ENCODE measurements at places on chromosomes 2 and 18.

DNA sequence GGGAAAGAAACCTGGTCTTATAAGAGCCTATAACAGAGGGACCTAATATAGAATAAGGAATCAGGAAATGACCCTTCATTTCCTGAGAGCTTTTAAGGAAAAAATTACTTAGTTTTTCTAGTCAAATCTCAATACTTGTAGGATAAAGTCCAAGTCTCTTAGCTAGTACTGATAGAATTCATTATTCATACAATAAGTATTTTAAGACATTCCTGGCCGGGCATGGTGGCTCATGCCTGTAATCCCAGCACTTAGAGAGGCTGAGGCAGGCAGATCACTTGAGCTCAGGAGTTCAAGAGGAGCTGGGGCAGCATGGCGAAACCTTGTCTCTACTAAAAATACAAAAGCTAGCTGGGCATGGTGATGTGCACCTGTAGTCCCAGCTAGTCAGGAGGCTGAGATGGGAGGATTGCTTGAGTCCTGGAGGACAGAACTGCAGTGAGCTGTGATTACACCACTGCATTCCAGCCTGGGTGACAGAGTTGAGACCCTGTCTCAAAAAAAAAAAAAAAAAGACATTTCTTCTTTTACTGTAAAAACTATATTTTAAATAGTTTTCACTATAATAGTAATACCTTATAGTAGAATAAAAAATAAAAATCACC lies 3.2 kb downstream of the RAB3GAP1 start:
- no peak for DNase-seq

GRCh38 chr2:15927551-15928218 lies 12.7 kb upstream of the MYCN start:
- no peak for DNase-seq

- no peak for DNase-seq
Measured at GRCh38 chr2:21268197-21268877, 144.6 kb downstream of the TDRD15 start.

- DNase-seq: peak; percentile 54
Measured at GRCh38 chr2:197198890-197199289, 111.7 kb downstream of the ANKRD44 start.

GRCh38 chr18:44098551-44099098 lies 582.1 kb upstream of the SETBP1 start:
- DNase-seq: no peak

- DNase-seq: no peak
Measured at GRCh38 chr2:215461836-215462532, 26.1 kb upstream of the FN1 start.

DNA sequence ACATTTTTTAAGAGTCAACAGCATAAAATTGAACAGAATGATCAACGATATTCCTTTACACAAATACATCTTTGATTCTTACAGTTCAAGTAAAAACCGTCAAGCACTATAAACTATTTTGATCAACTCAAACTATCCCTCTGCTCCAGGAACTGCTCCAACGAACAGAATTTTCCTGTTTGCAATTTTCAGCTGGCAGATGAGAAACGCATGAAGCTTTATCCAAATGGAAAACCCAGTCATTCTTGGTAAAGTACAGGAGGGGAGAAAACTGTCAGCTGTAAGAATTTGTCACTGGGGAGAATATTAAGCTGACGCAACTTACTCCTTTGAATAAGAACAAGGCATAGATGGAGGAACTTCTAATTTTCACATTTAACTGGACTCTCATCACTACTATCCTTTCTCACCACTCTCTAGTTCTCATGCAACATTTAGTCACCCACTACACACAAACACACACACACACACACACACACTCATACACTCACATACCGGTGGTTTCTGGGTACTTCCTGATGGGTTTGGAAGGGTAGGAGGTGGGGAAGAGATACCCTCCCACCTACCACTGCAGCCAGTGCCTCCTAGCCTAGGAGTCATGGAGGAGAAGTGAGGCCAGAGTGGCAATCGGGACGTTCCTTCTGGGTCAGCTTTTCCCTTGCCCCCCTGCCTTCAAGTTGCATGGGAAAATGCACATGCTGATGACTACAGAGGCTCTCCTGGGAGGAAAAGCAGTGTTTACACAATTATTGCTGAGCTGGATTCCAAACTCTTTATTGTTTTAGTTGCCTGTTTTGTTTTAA lies 54.0 kb upstream of the SPATS2L start:
- DNase-seq: no peak

DNA sequence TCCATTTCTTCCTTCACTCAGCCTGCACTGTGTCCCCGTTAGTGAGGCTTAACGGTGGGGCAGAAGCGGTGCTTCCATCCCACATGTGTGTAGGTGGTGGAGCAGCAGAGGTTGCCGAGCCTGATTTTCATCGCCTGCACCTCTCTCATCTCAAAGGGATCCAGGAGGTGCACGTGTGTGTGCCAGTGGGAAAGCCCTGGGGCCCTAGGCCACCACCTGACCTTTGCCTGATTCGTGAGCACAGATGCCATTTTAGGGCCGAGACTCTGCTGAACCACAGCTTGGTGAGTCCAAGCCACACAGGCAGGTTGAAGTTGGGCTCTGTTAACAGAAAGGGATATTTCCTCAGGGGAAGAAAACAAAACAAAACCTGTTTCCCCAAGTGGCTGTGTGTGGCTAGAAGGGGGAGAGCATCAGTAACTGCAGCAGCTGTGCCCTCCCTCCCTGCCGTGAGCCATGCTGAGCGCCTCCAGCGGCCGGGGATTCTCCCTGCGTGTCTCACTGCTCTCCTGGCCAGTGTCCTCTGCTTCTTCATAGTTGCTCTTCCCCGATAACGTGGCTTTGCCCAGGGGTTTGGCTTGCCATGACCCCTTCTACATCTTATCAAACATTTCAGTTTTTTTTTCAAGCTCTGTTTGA lies 81.5 kb downstream of the MAPRE2 start:
- peak; percentile 9 for DNase-seq

DNA sequence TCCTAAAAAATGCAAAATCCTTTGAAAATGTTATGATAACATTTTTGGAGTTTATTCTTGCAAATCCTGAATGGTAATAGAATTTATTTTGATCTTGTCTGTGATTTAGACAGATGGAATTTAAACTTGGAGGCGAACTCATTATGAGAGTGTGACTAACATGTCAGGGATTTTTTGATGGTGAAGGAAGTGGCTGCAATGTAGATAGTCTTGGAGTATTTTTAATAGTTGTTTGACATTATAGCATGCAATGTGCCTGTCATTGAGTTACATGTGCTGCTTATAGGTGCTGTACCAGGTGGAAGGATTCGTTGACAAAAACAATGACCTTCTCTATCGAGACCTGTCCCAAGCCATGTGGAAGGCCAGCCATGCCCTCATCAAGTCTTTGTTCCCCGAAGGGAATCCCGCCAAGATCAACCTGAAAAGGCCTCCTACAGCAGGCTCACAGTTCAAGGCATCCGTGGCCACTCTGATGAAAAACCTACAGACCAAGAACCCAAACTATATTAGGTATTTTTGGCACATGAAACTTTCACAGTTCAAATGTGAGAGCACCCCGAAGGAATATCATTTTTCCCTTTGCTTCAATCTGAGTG lies 141.8 kb downstream of the MYO1B start:
- DNase-seq: no peak

- peak; percentile 43 for DNase-seq
Measured at GRCh38 chr2:199850718-199851500, at the start of gene FTCDNL1. Gene FTCDNL1 (minus strand): TSS chr2:199851192. CDS start chr2:199848962, 2,230 bp downstream.

DNA sequence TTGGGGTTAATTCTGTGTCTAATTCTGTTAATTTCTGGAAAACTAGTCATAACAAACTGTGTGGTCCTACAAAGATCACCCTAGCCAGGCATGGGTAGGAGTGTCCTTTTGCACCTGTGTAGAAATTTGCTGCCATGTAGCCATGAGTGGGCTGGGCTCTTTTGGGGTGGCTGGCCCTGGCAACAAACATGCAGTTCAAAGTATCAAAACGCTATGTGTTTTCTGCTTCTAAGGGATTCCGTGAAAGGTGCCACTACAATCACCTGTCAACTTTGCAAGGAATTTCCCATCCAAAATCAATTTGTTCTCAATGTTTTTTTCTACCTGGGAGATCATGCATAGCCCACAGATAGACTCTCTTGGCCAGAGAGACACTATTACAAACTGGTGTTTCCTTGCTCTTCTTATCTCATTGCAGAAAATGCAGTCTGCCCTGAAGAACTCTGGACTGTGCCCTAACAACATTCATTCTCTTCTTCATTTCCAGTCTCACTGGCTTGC lies 537.7 kb upstream of the ID2 start:
- DNase-seq: no peak

DNA sequence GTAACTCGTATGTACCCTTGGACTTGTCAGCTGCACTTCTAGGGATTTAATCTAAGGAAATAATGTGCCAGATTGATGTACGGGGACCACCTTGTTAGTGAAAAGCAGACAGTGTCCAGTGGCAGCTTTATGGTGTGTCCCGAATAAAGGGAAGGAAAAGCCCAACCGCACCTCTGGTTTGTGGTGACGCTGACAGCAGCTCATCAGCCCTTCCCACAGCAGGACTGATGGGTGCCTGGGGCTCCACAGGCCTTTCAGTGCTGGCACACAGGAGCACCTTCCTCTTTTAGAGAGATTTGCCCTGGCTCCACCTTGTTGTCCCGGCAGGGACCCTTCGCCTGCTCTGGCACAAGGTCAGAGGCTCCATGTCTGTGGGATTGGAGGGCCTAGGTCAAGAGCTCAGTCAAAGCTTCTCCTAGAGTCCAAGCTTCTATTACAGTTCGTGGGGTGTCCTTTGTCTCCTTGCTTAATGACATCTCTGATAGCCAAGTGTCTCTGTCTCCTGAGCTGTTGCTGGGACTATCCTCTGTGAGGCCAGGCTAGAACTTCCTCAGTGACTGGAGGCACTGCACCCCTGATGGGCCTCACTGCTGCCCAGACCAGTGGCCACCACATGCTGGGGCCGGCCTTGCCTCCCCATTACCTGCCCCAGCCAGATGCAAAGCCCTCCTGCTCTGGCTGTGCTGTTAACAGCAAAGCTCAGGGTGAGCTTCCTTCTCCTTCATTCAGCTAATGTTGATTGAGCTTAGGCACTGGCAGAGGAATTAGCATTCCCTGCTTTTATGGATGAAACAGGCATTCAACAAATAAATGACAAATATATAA lies 33.0 kb upstream of the SCLY start:
- no peak for DNase-seq

GRCh38 chr2:105320651-105321215 lies 8.8 kb downstream of the TGFBRAP1 start:
- no peak for DNase-seq

DNA sequence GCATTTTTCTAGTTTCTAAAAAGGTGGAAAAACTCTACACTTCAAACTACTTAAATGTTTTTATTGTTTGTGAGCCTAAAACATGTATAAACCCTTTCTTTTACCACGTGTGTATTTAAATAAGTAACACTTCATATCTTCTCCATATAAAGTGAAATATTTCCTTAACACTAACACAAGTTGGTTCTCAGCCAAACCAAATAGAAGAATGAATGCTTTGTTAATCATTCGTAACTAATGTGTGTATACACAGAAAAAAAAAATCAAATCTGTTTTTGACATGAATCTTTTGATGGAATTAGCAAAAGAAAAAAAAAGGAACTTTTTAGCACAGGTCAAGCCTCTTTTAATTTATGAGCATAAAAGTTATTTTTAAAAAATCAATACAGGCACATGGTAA lies 89.3 kb downstream of the EHBP1 start:
- no peak for DNase-seq

DNA sequence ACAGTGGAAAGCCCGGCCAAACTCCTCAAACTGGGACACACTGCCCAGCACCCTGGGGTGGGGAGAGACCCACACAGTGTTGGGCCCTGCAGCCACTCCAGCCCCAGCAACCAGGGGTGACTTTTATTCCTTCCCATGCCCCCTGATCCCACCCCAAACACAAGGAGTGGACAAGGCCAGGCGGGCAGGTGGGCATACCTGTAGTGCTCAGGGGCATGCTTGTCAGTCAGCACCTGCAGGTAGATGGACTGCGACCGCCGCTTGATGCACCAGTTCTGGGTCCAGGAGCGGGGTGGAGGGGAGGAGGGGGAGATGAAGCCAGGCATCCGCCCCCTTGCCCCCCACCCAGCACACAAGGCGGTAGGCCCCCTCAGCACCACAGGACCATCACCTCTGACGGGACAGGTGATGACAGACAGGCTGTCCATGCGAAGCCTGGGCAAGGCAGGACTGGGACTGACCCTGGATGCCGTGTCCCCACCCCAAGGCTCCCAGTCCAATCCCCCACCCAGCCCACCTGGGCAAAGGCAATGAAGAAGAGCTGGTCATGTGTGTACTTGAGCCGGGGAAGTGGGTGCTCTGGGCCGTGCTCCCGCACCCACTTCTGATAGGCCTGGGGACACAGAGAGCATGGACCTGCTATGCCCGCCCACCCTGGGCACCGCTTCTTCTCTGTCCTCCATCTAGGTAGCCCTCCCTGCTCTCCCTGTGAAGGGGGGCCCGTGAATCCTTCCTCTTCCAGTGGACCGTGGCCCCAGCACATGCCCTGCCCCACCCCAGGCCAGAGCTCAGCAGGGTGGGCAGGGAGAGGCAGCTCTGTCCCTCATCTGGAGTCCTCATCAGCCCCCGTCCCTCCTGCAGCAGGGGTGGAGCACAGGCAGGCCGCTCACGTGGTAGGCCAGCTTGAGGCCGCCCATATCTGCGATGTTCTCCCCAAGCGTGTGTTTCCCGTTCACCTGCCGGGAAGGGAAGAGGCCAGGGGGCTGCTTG lies 7.1 kb downstream of the ECEL1 start:
- no peak for DNase-seq

DNA sequence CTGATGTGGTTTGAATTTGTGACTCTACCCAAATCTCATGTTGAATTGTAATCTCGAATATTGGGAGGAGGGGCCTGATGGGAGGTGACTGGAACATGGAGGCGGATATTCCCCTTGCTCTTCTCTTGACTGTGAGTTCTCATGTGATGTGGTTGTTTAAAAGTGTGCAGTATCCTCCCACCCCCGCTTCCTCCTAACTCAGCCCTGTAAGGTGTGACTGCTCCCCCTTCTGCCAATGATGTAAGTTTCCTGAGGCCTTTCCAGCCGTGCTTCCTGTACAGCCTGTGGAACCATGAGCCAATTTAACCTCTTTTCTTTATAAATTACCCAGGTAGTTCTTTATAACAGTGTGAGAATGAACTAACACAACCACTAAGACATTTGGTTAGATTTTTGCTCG lies 458.4 kb downstream of the THSD7B start:
- DNase-seq: no peak

DNA sequence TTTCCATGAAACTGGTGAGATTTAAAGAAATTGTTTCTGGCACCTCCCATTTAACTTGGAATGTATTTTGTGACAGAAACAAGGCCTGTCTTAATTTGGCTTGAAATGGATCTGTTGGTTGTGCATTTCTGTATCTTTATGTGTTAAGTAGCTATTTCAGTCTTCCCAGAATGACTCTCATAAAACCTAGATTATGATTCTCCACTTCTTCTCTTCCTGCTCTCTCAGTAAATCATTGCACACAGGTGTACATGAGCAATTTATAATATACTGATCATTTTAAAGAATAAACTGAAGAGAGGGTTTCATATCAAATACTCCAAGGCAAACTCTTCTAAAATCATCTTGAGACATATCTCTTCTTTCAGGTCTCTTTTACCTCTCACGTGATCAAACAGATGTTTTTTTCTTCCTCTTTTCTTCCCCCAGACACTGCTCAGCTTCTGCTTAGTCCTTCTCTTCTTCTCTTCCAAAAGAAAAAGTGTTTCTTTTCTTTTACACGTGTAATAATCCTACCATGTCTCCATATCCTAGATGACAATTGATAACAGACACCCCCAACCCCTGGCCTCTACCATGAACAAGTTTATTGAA lies 112.0 kb downstream of the PPP1R1C start:
- no peak for DNase-seq

- peak; percentile 3 for DNase-seq
Measured at GRCh38 chr2:174120346-174120745, 128.0 kb downstream of the OLA1 start.

Data from stimulated activated CD8-positive, alpha-beta memory T cell treated with anti-CD3 and anti-CD28 coated beads, Interleukin-2, amount 100 ng/mL, for 48 hours (primary cell).